Adipocyte (in vitro differentiated cells): ENCODE measurements at places on chromosomes 6 and 20.
A peak's percentile ranks its signal among the peaks of the same experiment; 100 is the strongest.

GRCh38 chr6:68114463-68115047, 520.5 kb upstream of the ADGRB3 start:
- DNase-seq: no peak

DNA sequence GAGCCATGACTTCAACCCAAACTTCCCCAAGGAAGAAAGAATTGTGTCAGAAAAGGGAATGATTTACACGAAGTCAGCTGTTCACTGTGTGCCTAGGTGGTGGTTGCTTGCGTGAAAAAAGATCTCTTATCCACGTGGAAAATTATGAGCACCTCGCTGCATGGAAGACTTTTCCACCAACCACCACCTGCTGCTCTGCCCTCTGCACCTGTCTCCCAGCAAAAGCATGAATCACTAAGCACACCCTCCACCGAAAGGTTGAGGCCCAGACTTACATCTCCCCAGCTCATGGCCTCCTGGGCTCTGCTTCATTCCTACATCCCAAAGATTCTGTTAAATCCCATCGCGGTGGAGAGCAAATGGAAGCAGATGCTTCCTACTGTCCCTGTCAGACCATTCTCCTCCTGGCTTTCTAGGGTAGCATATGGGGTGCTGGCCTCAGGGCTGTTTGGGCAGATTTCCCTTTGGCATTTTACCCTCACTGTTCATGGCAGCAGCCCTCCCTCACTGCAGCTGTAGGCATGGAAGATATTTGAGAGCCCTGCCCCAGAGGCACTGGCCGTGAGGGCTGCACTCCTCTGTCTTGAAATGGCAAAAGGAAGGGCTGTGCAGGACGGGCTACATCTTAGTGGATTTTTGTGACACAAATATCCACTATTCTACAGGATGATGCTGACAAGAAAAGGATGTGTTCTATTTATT, 37.6 kb upstream of the CST5 start:
- no peak for DNase-seq

DNA sequence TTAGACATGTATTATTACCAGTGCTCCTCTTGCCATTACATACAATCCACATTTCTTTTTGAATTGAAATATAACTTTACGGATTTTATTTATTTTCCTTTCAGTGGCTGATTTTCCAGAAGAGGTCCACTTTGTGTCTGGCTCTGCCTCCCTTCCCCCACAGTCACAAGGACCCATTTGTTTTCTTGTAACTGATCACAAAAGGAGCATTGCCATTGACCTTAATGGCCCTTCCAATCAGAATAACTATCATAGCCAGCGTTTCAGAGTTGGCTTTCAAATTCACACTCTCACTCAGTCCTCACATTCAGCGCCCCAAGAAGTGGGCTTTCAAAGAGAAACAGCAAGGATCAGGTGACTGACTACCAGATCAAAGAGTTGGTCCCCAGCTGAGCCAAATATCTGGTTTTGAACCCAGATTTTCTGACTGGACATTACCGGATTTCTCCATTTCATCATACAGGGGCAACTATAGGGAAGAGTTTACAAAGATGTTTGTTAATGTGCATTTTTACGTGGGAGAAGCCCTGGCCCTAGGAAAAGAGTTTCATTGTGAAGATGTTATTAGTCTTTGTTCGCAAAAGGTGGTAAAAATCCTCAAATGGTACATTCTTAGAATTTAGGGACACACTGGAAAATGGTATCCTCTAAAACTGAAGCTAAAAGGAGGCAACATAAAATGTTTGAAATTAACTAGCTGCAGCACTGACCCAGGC, 2.0 kb upstream of the SLC22A23 start:
- no peak for DNase-seq

DNA sequence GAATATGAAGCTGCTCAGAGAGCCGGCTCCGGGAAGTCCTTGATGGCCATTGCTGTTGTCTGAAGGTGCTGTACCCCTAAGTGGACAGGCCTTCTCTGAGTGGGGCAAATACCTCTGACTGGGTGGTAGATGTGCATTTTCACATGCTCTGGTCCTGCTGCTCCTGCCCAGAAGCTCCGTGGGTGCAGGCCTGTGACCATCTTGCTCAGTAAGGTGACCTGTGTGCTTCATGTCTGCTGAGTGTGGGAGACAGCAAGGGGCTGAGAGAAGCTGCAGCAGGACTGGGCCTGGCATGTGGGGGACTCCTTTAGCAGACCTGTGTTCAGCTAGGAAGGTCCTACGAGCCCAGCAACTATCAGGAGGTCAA, 5.0 kb downstream of the SPATA2 start:
- DNase-seq: no peak

- peak; percentile 68 for DNase-seq
These were observed 1.0 kb upstream of the PCIF1 start for GRCh38 chr20:45933266-45934045.

DNA sequence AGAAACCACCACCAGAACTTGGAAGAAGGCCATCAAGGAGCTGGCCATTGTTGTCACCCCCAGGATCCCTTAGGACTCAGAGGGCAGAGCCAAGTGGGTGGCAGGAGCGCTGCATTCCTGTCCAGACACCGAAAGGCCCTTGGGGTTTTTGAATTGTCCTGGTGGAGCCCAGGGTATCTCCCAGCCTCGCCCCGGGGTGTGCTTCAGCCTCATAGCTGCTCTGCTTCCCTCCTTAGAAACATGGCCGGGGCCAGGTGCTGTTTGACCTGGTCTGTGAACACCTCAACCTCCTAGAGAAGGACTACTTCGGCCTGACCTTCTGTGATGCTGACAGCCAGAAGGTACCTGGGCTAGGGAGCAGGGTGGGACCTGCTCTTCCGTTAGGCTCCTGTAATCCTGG, 23.2 kb downstream of the EPB41L1 start:
- no peak for DNase-seq

GRCh38 chr20:36162272-36162966, 7.9 kb downstream of the EPB41L1 start:
- peak; percentile 32 for DNase-seq

DNA sequence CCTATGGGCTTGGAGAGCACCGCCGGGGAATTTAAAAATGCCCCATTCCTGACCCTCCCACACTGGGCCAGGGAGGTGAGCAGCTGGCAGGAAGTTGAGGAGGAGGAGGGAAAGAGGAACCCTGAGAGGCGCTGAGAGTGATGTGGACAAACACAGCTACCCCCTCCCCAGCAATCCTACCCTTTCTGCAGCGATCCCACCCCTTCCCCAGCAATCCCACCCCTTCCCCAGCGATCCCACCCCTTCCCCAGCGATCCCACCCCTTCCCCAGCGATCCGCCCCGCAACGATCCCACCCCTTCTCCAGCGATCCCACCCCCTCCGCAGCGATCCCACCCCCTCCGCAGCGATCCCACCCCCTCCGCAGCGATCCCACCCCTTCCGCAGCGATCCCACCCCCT, 111.6 kb downstream of the SYCP2 start:
- no peak for DNase-seq

DNA sequence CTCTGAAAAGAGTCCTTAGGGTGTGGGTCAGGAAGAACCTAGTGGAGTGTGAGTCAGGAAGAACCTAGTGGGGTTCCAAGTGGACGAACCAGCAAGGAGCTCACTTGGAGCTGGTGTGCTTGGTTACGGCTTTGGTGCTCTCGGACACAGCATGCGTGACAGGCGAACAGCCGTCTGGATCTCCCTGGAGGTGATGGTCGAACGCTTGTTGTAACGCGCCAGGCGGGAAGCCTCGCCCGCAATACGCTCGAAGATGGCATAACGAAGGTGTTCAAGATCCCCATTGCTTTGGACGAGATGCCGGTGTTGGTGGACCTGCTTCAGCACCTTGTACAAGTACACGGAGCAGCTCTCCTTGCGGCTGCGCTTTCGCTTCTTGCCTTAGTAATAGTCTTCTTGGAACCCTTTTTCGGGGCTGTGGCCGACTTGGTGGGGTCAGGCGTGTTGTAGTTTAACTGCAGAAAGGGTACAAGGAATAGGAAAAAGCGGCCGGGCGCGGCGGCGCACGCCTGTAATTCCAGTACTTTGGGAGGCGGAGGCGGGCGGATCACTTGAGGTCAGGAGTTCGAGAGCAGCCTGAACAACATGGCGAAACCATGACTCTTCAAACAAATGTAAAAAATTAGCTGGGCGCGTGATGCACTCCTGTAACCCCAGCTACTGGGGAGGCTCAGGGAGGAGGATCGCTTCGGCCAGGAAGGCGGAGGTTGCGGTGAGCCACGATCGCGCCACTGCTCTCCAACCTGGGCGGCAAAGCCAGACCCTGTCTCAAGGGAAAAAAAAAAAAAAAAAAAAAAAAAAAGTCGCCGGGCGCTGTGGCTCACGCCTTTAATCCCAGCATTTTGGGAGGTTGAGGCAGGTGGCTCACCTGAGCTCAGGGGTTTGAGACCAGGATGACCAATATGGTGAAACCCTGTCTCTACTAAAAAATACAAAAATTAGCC, 48.0 kb downstream of the OR2B2 start:
- DNase-seq: peak; percentile 40

DNA sequence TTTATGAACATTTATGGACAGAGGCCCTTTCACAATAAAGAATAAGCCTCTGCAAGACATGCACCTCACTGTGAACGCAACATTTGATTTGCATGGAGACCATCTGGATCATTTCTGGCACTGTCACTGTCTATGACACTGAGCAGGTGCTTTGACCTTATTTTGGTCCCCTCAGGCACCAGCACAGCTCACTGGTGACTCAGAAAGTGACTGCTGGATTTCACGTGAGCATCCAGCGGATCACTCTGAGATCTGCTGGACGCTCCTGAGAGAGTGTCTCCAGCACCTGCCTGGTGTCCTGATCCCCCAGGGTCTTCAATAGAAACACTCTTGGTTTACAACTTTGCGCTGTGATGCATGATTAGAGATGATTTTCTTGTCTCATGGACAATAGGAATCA, 375.7 kb downstream of the TENT5A start:
- DNase-seq: no peak

GRCh38 chr6:110033749-110034666, 55.9 kb downstream of the GPR6 start:
- no peak for DNase-seq

- DNase-seq: no peak
These were observed 298.7 kb upstream of the MARCKS start for GRCh38 chr6:113558431-113558830.

DNA sequence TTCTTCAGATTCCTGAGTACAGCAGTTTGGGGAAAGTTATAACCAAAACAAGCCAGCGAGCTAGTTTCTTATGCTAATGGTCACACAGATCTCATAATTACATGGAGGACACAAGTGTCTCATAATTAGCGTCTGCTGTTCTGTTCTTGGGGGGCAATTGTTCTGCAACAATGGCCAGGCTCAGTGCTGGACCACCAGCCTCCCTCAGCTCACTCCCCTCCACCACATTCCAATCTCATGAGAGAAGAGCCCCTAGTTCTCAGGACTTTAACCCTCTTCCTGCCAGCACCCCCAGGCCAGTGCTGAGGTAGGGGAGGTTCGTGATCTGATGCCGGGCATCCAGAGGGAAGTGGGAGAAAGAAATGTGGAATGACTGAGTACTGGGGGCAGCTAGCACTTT, 20.2 kb upstream of the TOX2 start:
- no peak for DNase-seq

DNA sequence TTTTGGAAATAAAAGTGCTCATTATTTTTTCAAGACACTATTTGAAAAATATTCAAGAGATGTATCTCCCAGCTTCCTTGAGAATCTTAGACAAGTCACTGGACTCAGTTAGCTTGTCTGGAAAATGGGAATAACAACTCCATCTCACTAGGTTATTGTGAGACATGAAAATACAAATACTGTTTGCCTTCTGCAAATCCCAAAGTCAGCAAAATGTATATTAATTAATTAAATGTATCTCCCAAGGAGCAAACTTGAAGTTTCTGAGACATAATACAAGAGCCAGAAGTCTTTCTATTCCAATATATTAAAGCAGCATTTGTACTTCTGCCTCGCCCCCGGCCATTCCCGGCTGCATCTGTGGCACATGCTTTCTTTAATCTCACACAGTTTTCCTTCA, 54.6 kb upstream of the ID4 start:
- DNase-seq: no peak

DNA sequence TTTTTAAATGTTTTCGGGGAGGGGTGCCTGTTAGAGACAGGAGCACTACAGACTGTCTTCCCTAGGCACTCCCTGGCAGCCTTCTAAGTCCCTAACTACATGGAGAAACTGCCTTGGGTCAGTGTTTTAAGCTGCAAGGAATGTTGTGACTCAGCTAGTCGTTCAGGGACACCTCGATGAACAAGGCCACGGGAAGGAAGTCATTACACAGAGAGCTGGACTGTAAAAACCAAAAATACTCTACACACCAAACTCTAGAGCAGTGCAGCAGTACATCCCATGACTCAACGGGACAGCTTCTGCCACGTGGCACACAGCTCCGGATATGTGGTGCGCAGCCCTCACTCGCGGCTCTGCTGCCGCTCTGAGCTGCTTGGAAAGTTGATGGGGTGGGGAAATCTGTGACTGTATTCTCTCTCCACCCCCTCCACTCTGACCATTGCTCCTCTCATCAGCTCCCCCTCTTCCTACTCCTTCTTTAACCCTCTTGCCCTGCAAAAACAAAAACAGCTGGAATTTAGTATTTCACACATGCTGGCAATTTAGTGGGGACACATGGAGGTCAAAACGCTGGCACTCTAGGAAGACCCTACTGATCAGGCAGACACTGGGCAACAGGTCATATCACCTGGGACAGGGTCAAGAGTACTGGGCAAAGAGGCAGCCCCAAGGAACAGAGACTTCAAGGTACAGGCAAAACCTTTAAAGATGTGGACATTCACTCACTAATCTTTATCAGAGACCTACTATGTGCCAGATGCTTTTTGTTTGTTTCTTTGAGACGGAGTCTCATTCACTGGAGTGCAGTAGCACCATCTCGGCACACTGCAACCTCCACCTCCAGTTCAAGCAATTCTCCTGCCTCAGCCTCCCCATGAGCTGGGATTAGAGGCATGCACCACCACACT, 10.9 kb upstream of the LPIN3 start:
- DNase-seq: peak; percentile 93

DNA sequence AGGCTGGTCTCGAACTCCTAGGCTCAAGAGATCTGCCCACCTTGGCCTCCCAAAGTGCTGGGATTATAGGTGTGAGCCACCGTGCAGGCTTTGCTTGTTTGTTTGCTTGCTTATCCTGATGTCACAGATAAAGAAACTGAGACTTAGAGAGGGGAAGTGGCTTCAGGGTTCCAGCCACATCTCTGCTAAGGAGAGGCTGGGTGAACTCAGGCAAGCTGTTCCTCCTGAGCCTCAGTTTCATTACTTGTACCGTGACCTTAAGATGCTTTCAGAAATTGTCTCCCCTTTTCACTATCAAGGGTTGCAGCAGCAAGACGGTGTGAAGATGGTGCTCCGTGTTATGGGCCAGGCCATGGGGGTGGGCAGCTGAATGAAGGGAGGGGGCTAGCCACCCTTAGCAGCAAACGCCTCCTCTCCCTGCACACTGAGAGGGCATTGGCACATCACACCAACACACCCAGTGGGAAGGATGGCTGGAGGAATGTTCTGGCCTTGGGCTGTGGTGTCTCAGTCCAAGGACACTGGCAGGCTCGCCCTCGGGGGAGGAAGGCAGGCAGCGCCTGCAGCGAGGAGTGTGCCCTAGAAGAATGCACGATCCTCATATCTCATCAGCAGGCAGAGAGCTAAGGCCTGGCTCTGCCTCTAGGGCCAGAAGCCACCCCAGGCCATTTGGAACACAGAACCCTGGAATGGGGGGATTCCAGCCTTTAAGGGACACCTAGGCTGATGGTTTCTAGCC, 48.2 kb upstream of the TLDC2 start:
- peak; percentile 14 for DNase-seq

GRCh38 chr6:138044972-138045371, 62.2 kb downstream of the PERP start:
- no peak for DNase-seq

GRCh38 chr6:34227761-34228421, 8.8 kb upstream of the HMGA1 start:
- no peak for DNase-seq
